Stimulated activated CD4-positive, alpha-beta T cell treated with anti-CD3 and anti-CD28 coated beads, Interleukin-1b, Interleukin-23, amount 100 ng/mL, for 1 hour (primary cell): ENCODE measurements at places on chromosomes 7 and 10.
A peak's percentile ranks its signal among the peaks of the same experiment; 100 is the strongest.

DNA sequence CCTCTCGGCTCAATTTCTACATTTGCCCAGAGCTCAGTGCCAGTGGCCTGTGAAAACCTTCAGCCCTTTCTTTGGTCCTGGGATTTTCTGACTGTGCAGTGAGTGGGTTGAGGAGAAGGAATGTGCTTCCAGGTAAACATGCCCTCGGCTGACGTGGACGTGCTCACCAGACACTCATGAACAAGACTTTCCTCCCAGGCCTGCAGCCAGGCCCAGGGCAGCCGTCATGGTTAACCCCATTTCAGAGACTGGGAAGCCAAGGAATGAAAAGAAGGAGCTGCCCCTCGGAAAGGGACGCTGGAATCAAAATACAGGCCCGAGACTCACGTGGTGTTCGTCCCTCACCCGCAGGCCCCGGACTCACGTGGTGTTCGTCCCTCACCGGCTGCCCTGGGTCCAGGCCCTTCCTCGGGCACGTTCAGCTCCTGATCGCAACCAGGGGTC lies 8.8 kb upstream of the CALML5 start:
- DNase-seq = no peak

GRCh38 chr10:80664071-80664680 lies 126.5 kb downstream of the SH2D4B start:
- DNase-seq = peak; percentile 29

GRCh38 chr7:105325216-105325904 lies 63.4 kb downstream of the SRPK2 start:
- no peak for DNase-seq

DNA sequence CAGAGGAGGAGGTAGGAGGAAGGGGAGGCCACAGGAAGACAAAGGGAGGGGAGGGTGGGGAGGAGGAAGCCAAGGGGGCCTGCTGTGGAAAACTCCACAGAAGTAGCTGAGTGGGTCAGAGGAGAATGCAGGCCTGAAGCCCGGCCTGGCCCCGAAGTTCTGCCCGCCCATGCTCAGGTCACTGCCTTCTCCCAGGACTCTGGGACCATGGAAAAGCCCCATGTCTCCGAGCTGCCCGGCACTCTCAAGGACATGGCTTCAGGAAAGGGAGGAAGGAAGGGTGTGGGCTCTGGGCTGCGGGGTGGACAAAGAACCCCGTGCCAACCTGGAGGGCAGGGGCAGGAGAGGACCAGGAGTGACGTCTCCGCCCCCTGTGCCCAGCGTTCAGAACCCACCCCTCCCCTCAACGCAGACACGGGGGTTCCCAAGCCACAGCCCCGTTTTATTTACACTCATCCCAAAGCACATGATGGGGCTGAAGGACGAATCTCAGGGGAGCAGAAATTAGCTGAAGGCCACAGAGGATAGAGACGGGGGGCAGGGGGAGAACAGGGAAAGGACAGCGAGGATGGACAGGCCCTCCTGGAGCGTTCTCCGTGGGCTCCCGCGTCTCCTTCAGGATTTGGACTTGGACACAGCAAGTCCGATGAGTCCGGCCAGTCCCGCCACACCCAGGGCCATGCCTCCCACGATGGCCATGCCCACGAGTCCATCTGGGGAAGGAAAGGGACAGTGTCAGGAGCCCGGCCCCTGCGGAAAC lies 1.8 kb upstream of the CLDN15 start:
- DNase-seq = no peak
